ENCODE measurements at places on chromosomes 11 and 22. TPM values are rescaled to one million over a fixed set of nuclear protein-coding genes. Genes with fewer than 3 reads are reported as not detected.

MMP3 gene
- total RNA-seq: 0.71 TPM

DNA sequence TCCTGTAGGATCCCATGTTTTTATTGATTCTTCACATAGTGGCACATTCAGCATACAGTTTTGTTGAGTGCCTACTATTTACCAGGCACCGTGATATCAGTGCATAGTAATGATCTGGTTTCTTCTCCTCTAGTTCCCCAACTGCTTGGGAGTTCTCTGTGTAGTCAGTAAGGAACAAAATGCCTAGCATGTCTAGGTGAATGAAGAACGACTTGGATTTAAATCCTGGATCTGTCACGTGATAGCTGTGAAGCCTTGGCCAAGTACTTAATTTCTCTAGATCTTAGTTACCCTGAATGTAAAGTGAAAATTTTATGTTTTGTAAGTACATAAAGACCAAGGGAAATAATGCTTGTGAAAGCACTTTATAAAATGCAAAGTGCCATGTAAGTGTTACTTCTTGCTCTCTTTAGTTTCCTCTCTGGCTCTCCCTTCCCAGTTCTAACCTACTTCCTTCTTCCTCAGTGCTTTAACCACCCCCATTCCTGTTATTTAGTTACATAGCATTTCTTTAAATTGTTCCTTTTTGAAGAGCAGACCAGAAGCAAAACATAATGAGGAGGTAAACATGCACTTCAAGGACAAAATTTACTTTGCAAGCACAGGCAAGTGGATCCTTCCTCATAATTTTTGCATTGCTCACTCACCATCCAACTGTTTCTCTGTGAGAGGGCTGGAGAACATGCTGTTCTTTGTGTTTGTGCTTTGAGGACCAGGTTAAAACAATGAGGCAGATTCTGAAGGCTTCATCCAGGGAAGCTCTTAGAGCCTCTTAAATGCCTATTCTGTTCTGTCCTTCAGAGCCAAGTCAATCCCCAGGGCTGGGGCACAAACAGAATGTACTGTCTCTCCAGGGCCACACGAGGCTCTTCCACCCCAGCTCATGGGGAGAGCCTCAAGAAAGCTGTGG is 353.9 kb upstream of the TENM4 start:
- no peak for DNase-seq

DNA sequence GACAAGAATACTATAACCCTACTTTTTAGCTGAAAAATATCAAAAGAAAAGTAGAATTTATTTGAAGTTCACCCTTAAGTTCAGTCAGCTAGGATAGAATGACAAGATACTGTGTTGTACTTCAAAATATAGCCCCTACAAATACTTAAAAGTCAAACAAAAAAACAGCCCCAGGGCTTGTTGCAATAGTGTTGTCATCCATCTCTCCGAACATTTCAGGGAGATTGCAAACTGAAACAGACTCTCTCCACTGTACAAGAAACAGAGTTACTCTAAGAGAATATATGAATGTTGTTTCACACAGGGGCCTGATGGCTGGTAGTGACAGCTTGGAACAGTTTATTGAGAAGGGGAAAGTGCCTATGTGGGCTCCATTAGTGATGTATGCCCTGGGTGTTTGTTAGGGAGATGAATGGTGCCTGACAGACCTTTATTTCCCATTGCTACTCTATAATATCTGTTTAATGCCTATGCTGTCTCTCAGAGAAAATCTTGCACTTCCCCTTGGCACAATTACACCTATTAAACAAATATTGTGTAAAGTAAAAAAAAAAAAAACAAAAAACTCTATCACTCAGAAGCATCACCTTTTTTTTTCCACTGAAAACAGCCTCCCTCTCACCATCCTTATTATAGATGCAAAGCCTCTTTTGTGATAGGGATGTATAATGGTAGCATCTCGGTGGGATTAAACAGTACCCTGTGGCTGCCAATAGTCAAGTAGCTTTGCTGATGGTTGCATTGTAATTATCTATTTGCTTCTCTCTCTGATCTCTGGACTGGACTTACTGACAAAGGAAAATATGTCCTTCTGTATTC is 506.3 kb upstream of the LUZP2 start:
- no peak for DNase-seq

DNA sequence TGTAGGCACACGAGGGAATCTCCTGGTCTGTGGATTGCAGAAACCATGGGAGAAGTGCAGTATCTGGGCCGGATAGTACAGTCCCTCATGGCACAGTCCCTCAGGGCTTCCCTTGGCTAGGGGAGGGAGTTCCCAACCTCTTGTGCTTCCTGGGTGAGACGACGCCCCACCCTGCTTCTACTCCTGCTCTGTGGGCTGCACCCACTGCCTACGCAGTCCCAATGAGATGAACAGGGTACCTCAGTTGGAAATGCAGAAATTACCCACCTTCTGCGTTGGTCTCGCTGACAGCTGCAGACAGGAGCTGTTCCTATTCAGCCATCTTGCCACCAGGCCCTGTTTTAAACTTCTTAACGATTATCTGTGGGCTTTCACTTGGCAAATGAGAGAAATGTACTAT is 157.2 kb upstream of the CARD18 start:
- DNase-seq: no peak

- no peak for DNase-seq
Measured at GRCh38 chr11:96622026-96622634, 232.3 kb downstream of the JRKL start.

GRCh38 chr11:14577835-14578529 is 57.8 kb upstream of the PSMA1 start:
- no peak for DNase-seq

- DNase-seq: no peak
Measured at GRCh38 chr11:58097437-58097836, 27.9 kb downstream of the OR9I1 start.

GRCh38 chr22:50733521-50734342 is 4.3 kb upstream of the ACR start:
- no peak for DNase-seq

All from SJCRH30 (cell line).